Uterus (tissue), 4 donors: ENCODE measurements at places on chromosomes 1 and 21. TPM values are rescaled to one million over a fixed set of nuclear protein-coding genes. Genes with fewer than 3 reads are reported as not detected.

DNA sequence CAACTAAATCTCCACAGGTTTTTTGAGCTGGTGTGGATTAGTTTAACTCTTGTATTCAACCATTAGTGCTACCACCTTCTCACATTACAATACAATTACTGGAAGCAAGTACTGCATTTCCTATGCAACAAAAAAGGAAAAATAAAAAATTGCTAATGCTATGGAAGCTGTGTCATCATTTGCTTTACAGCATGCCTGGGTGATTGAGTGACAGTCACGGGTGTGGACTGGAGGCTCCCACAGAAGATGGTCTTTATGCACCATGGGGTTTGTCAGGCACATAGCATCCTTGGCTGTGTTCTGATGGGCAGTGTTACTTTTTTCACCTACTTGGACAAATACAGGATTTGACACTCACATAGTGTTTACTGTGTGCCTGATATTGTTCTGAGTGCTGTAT lies 262.3 kb downstream of the TM2D1 start:
- no peak overlapping the region for H3K27ac ChIP-seq
- H3K27me3 ChIP-seq, result no peaks in the 10 kb centered on the region
- no peaks in the 10 kb centered on the region for H3K4me1 ChIP-seq
- H3K36me3 ChIP-seq, result no peaks in the 10 kb centered on the region
- H3K4me3 ChIP-seq, result no peak overlapping the region

DNA sequence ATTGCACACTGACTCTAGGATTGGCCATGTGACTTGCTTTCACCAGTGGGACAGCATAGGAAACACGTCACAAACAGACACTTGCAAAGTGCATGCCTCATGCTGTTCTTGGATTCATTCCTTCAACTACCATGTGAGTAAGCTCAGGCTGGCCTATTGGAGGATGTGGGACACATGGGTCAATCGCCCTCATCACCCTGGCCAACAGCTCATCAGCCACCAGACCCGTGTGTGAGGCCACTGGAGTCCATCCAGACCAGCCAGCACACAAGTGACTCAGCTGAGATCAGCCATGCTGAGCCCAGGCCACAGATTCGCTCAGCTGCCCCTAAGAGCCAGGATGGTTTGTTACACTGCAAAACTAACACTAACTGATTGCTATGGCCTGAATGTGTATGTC lies 216.1 kb upstream of the GRIK3 start:
- no peak overlapping the region for H3K4me3 ChIP-seq
- DNase-seq, result no peak
- H3K36me3 ChIP-seq, result no peaks in the 10 kb centered on the region
- H3K27ac ChIP-seq, result no peak overlapping the region

SLAMF7 gene
- 1.6 TPM for total RNA-seq

NBPF14 gene
- 51.2 TPM for total RNA-seq

DNA sequence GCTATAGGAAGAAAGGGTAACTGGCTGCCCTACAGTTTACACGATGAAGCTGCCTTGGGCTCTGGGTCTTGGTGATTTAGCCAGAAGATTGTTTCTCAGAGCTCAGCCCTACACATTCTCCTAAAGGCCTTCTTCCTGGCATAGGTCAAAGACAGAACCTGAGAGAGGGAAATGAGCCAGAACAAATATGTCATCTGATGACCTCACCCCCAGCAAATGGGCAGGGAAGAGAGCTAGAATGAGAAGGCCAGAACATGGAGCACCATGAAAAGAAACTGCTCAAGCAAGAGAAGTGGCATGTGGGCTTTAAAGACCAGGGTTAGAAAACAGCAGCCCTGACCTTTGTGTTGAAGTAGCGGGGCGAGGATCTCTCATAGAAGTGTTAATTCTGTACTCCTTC lies 5.5 kb upstream of the ILDR2 start:
- no peak overlapping the region for H3K27ac ChIP-seq
- H3K4me1 ChIP-seq, result no peaks in the 10 kb centered on the region
- no peak overlapping the region for H3K4me3 ChIP-seq
- H3K27me3 ChIP-seq, result no peaks in the 10 kb centered on the region
- no peak for DNase-seq
- H3K36me3 ChIP-seq, result no peaks in the 10 kb centered on the region

COPA gene
- 211 TPM for total RNA-seq

CYP4B1 gene
- total RNA-seq, result 6.1 TPM

DNA sequence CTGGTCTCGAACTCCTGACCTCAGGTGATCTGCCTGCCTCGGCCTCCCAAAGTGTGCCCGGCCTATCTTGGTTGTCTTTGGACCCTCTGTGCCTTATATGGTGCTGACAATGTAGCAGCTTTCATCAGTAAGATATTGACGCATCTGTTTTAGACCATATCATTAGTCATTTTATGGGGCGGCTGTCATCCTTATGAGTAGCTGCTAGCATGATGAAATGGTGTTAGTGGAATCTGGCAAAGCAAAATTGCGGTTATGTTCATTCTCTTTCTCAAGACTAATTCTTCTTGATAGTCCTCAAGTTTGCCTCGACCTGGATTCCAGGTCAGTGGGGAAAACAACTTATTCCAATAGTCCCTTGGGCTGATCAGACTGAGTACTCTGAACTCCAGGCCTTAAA lies 199.9 kb downstream of the PRDM2 start:
- DNase-seq, result no peak
- H3K4me3 ChIP-seq, result no peak overlapping the region
- no peak overlapping the region for H3K27ac ChIP-seq
- no peaks in the 10 kb centered on the region for H3K27me3 ChIP-seq
